Colonic mucosa (tissue), 4 donors: ENCODE measurements at places on chromosomes 6 and 20.

DNA sequence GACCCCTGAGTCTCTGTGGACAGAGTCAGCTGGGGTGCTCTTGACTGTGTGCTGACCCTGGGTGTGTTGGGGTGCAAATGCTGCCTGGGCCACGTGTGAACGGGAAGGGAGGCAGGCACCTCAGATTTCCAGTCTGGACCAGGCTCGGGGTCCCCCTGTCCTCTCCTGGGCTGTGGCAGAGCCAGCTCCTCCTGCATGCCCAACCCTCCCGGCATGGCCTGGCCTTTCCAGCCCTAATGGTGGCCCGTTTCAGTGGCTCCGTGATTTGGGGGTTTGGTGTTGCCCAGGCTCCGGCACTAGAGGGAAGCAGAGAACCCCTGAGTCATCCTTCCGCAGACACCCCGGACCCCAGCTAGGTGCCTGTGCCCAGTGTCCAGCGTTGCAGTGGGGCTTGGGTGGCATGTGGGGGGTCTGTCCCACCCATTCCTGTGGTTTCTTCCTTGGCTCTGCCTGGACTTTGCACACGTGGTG, 9.1 kb downstream of the RBM38 start:
- no peak for DNase-seq

- DNase-seq = no peak
Measured at GRCh38 chr6:8043221-8043620, 21.0 kb downstream of the BLOC1S5 start.

- peak; percentile 24 for DNase-seq
Measured at GRCh38 chr20:49230561-49231133, 11.4 kb downstream of the DDX27 start.

GRCh38 chr6:18920701-18921100, 533.6 kb downstream of the RNF144B start:
- no peak for DNase-seq

- DNase-seq = no peak
Measured at GRCh38 chr6:145643760-145644159, 91.6 kb downstream of the EPM2A start.

GRCh38 chr6:4675121-4675520, 101.1 kb upstream of the CDYL start:
- DNase-seq = peak; percentile 1

DNA sequence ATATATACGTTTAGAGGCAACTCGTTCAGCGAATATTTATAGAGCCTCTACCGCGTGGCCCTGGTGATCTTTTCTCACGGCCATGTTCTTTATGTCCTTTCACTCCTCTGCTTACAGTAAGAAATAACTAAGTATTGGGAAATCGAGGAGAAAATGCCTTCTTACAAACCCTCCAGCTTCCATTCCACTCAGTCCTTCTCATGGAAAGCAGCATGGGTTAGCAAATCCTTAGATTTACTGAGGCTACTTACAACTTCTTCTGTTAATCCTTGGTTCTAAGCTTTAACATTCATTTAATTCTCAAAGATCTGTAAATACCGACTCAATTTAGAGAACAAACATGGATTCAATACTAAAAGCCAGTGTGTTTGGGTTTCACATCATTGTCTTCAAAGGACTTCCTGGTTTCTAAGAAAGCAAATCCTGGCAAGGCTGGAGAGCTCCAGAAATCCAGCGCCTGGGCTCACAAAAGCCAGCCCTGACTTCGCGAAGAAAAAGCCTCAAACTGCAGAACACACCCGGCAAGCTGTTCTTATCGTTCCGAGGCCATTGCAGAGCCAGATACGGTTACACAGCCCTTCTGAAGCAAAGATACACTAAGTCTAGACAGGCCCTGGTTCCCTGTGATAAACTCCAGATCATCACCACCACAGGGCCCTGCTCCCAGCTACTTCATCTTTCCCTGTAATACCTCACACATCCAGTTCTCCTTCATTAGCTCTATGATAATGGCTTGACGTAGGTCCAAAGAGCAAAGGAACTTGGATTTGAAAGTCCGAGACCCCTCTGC, 19.2 kb downstream of the AGPAT4 start:
- DNase-seq = no peak

- DNase-seq = no peak
Measured at GRCh38 chr20:39289316-39289715, 327.2 kb downstream of the DHX35 start.

- DNase-seq = no peak
Measured at GRCh38 chr6:34036357-34037069, 109.4 kb downstream of the GRM4 start.

DNA sequence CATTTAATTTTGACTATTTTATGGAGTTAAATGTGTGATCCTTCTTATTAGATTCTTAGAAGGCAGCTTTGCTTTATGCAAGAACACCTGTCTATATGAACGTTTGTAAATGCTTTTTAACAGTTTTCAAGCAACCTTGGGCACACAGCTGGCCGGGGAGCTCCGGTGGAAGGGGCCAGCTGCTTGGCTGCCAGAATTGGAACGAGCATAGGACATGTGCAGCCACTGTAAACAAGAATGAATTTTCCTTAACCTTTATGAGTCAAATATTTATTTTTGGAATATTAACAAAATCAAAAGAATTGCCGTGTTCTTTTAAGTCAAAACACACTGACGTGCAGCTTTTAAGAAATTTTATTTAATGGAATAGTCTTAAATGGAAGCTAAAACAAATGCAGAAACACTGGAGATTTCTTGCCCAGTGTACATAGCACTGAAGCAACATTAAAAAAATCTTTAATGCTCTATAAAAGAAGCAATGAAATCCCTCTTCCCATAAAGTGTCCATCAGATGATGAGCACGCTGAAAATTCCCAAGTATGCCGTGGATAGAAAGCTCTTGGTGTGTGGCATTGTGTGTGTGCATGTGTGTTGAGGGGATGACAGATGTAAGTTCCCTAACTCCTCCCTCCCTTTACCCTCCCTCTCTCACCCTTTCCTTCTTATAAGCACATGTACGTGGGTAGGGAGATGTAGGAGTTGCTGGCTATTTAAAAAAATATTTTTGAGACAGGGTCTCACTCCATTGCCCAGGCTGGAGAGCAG, 208.9 kb upstream of the EXOC2 start:
- no peak for DNase-seq

DNA sequence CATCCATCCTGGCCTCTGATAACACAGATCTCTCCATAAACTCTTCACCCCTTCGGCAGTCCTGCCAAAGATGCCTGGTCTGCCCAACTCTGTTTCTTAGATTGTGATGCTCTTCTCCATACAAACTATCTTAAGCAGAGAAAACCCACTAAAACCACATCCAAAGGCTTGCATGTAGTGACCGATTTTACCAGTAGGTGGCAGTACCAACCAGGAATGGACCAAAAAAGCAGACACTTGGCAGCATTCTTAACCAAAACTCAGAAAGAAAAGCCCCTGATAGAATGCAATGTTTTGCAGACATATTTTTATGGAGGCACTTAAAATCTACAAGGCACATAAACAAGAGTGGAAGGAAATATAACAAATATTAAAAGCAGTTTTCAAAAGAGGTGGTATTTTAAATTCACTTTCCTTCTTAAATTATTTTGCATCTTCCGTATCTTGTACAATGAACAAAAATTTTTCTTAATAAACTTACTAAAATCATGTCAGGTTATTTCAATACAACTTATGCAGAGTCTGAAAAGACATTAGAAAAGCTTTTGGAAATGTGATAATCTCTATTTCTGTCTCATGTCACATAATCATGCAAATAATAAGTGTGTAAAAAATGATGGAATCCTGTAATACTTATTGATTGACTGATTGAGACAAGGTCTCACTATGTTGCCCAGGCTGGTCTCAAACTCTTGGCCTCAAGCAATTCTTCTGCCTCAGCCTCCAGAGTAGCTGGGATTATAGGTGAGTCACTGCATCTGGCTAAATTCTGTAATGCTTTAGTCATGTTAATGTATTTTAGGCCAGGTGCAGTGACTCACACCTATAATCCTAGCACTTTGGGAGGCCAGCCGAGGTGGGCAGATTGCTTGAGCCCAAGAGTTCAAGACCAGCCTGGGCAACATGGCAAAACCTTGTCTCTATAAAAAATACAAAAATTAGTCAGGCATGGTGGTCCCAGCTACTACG, 29.4 kb downstream of the LRP11 start:
- DNase-seq = peak; percentile 76

DNA sequence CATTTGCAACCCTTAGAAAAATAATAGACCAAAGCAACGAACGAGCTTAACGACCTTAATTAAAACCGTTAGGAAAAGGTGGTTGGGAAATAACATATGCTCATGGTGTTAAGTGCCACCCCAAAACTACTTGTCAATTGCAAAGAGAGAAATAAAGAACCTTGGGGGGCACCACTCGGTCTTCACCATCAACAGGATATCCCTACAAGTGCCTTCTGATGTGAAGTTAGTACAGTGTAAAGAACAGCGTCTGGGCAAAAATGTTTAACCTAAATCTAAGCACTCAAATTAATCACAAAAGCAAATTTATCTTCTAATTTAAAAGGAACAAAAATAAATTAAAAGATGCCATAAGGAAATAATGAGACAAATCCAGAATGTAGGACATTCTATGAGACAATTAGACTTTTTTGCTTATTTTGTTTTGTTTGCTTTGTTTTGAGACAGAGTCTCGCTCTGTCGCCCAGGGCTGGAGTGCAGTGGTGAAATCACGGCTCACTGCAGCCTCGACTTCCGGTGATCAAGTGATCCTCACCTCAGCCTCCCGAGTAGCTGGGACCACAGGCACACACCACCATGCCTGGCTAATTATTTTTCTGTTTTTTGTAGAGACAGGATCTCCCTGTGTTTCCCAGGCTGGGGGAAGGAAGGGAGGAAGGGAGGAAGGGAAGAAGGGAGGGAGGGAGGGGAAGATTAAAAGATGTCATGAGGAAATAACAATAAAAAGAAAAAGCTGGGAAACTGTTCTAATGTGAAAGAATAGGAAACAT, 41.3 kb upstream of the BTN3A2 start:
- no peak for DNase-seq

DNA sequence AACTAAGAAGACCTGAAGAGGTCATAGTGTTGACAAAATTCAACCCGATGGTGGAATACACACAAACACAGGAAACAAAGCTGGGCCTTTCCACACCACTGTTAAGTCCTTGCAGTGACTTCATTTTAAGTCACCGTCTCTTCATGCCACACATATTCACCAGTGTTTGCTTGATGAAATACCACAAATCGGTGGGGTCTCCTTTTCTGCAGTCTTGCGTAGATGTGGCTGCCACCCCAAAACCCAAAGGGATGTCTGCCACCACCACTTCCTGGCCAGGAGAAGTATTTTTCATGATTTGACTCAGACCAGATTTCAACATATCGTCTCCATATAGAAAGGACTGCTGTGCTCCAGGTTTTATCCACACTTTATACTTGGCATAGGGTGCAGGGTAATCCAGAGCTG, 11.0 kb upstream of the COL10A1 start:
- no peak for DNase-seq

DNA sequence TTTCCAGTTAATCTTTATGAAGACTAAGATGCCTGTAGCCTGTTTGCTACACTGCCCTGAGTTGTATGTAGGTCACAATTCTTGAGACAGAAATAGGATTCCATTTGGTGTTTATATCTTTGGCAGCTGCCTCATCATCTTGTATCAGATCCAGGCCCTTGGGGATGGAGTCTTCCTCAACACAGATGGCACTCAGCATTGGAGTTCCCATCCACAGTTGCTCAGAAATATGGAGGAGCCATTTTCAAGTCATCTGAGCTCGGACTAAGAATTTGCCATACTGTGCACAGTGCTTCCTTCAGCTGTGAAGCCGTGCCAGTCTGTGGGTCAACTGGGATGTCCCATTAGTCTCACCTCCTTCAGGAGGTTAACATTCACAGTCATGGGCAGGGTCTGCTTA, 156.6 kb downstream of the ZDHHC14 start:
- no peak for DNase-seq

DNA sequence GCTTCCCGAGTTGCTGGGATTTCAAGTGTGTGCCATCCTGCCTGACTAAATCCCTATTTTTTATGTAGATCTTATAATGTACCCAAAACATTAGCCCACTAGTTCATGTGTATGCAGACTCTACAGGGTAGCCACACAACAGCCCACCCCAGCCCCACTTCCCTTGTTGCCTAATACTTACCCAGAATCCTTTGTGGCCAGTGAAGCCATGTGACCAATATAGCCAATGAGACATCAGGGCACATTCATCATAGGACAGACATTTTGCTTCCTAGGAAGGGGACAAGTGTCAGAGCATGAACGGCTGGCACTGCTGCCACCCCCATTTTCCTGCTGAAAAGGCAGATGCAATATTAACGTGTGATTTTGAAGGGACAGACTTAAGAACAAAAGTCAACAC, 36.0 kb upstream of the TCP11 start:
- DNase-seq = no peak

- DNase-seq = no peak
Measured at GRCh38 chr6:156309017-156309416, 468.2 kb upstream of the ARID1B start.
